ENCODE measurements at places on chromosomes 5 and 9.

DNA sequence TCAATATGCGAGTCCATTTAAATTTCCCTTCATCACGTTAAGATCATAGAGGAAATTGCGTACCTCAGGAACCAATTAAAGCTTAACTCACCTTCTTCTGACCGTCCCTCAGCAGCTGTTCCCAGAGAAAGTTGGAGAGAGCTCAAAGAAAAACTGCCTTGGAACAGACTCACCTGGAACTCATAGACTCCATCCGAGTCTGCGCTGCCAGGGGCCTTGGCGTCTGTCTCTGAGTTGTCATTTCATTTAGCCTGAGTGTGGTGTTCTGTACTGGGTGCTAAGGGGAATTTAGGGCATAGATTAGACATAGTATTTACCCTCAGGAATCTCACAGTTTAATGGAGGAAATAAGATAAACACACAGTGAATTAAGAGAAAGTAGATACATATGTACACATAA lies 892.7 kb downstream of the TLE1 start:
- DNase-seq: no peak

- no peak for DNase-seq
These were observed 441.6 kb downstream of the CETN3 start for GRCh38 chr5:89967771-89968444.

- no peak for DNase-seq
These were observed 47.3 kb upstream of the CD180 start for GRCh38 chr5:67243944-67244343.

DNA sequence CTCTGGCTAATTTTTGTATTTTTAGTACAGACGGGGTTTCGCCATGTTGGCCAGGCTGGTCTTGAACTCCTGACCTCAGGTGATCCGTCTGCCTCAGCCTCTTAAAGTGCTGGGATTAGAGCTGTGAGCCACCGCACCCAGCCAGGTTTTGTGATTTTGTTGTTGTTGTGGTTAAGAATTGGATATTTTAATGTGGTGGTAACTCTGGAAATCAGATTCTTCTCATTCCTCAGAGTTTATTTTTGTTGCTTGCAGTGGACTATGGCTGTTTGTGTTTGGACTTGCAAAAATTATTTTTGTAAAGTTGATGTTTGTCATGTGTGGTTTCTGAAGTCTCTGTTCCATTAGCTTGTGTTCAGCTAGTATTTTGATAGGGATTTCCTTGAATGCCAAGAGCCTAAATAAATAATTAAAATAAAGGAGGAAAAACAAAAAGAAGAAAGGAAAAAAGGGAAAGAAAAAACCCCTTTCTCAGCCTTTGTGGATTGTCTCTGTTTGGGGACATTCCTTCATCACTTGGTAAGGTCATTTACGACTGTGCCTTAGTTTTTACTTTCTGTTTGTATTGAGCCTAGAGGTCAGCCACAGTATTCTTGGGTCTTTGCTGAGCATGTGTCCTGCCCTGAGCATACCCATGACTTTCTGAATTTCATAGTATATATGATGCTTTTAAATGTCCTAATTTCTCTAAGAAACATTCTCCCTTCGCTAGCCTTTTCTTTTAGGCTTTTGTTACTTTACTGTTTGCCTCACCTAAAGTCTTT lies 37.3 kb downstream of the PBX3 start:
- no peak for DNase-seq

- DNase-seq: peak; percentile 99
These were observed 130.3 kb downstream of the RGS3 start for GRCh38 chr9:113593682-113594281.

DNA sequence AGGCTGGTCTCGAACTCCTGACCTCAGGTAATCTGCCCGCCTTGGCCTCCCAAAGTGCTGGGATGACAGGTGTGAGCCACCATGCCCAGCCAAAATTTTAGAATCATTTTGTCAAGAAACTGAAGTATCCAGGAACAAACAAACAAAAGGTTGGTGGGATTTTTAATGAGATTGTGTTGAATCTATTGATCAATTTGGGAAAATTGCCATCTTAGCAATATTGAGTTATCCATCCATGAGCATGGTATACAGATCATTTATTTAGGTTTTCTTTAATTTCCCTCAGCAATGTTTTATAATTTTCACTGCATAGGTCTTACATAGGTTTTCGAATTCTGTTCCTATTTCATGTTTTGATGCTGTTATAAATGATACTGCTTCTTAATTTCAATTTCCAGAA lies 5.7 kb upstream of the LPCAT1 start:
- no peak for DNase-seq

DNA sequence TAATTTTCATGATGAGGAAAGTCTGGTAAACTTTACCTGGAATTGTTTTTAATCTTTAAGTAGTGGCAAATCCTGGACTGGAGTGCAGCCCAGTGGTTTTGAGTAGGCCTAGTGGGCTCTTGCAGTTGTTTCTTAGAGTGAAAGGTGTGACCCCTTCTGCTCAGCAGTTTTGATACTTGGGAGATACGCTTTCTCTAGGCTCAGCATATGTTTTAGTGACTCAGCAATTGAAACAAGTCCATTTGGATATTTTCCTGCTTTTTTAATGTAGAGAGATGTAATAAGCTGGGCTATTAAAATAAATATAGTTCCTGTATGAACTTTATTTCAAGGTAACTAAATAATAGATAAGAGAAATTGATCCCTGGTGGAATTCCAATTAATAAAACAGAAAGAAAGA lies 6.0 kb downstream of the POLR3G start:
- DNase-seq: no peak

- DNase-seq: no peak
These were observed 22.0 kb downstream of the OTULIN start for GRCh38 chr5:14686517-14686916.

GRCh38 chr5:16737620-16738364 lies 121.0 kb upstream of the RETREG1 start:
- no peak for DNase-seq

DNA sequence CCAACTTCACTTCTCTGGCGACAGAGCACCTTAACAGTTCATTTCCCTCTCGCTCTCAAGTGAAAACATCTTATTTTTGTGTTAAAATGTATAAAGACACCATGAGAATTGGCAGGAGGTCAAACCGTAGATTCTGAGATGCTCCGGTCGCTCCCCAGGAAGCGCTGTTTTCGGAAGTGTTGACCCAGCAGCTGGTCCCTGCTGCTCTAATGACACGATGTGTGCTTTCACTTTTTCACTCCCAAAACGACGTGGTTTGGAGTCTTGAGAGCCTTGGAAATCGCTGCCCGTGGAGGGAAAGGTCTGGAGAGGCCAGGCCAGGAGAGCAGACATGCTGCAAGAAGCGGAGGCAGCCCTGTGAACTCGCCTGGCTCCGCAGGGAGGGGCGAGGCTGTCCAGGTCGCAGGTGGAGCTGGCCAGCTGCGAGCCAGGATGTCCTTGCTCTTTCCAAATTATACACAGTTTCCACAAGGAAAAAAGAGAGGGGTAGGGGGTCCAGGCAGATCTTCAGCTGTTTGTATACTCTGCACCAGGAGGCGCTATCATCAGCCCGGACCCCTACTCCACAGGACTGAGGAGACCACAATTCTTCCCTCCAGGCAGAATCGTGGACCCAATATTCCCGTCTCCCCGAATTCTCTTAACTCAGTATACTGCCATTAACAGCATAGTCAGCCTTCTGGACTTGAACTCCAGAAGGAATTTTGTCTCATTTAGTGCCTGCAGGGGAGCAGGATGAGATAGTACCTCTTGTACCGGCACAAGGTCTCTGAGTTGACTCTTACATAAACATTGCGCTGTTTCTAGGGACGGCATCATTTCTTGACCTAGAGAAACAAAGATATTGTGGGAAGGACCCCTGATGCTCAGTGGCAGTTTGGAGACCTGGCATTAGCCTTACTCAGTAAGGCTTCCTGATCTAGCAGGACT lies 248.6 kb upstream of the ANKRD55 start:
- no peak for DNase-seq

DNA sequence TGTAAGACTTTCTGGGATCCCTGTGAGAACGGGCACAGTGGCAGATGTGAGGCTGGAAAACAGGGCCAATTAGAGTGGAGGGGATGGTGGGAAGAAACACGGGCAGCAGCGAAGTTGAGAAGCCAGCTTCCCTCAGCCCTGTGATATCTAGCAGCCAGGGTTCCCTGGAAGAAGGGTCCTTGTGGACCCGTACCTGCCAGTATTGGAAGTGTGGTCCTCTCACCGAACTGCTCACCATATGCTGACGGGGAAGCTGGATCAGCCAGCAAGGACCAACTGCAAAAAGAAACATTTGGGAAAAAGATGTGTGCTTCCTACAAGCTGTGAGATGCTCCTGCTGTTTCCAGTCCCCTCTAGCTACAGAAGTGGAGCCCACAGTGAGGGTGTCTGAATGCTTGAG lies 13.6 kb downstream of the CKMT2 start:
- no peak for DNase-seq

DNA sequence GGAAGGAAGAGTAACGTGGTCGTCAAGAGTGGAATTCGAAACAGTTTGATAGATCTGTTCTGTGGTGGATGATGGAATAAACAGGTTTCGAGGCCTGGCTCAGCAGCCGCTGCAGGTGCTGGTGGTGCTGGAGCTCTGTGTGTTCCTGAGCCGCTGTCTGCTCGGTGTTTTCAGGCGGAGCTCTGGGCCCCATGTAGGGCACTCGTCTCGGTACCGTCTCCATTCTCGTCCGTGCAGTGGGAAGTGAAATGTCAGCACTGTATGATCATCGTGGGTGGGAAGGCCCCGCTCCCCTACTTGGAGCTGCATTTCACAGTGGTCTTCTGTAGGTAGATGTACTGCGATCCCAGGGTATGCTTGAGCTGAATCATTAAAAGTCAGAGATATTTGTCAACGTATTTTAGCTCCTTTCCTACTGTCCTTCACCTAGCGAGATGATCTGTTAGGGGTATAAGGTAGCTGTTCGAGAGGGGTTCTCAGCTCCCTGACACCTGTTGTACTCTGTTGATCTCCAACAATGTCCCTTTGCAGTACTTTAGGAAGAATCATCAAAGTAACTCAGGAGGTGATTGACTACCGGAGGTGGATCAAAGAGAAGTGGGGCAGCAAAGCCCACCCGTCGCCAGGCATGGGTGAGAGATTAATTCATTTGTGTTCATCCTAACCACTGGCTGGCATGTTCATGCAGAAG lies 35.9 kb downstream of the TENT4A start:
- DNase-seq: no peak

GRCh38 chr9:7790022-7790818 lies 9.4 kb downstream of the DMAC1 start:
- DNase-seq: no peak

DNA sequence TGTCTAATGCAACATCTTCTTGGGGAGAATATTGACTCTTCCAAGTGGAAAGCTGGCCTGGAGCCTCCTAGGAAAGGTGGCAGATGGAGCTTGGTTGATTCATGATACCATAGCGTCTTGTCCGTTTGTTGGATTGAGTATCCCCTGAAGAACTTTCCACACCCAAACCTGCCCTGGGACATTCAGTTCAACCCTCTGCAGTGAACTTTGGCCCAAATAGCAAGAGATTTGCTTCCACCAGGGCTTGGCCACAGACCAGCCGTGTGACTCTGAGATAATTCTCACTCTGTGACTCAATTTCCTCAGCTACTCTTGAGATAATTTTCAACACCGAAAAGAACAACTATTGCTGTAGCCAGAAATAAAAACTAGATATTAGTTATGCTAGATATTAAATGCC lies 108.0 kb upstream of the RAD23B start:
- no peak for DNase-seq

GRCh38 chr5:27592231-27592630 lies 553.8 kb upstream of the CDH9 start:
- no peak for DNase-seq

GRCh38 chr9:133342069-133342406 lies 5.9 kb downstream of the MED22 start:
- DNase-seq: no peak

DNA sequence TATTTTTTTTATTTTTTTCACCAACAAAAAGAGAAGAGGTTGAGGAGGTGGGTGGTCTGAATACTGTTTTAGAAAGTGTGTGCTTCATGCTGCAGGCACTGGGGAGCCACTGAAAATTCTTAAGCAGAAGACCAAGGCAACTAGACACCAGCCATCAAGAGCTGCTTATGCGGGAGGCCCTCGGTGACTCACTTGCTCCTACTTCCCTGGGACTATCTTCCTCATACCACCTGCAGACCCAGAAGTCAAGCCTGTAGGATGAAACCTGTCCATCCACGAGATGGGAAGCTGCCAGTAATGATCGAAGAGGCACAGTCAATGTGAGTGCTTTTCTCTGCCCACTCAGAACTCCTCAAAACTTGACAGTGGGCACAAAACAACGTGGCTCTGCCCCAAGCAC lies 125.8 kb upstream of the SLC44A1 start:
- DNase-seq: no peak

DNA sequence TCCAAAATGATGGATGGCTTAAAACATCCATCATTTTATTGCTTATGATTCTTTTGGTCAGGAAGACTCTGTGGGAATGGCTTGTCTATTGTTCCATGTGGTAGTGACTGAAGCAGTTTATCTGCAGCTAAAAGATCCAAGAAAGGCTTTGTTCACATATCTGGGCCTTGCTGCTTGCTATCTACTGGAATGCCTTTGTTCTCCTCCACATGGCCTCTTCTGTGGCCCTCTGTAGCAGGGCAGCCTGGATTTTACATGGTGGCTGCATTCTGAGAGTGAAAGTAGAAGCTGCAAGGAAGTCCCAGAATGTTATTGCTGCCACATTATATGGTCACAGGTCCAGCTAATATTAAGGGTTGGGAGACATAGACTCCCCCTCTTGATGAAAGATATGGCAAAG lies 35.1 kb downstream of the DMXL1 start:
- DNase-seq: no peak

DNA sequence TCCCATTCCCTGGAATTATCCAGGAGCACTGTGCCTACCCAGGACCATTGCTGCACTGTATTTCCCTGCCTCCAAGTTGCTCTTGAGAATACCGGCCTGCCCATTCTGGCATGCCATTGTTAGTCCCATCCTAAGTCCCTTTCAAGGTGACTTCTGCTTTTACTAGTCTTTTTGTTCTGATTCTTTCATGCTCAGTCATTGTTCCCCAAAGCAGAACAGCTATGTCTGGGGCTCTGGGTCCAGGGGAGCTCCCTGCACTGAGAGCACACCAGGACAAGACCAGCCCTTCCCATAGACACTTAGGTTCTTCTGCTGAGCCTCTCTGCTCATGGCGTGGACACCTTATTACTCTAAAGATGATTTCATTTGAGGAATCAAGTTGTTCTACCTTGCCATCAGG lies 388.9 kb upstream of the KLF4 start:
- no peak for DNase-seq

DNA sequence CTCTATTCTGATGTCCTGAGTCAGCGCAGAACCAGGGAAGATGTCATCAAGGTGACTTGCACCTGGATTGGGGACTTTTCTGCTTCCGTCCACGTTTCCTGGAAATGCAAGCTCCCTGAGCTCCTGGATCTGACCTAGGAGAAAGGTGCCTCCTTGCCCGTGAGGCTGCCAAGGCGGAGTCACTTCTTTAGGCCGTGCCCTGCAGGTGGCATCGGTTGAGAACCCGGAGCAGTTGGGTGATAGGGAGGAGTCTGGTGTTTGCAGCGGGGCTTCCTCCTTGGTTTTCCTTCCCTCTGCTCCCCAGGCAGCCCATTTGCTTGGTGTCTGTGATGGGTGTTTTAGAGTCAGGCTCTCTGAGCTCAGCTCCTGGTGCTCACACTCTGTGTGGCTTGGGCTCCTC lies 15.2 kb downstream of the NANS start:
- no peak for DNase-seq

- DNase-seq: no peak
These were observed 106.8 kb upstream of the FBN2 start for GRCh38 chr5:128644863-128645262.

All from stromal cell of bone marrow (primary cell).